ENCODE measurements at places on chromosomes 5 and 9.

GRCh38 chr9:92618633-92619225 is 51.2 kb downstream of the IPPK start:
- no peak for DNase-seq

DNA sequence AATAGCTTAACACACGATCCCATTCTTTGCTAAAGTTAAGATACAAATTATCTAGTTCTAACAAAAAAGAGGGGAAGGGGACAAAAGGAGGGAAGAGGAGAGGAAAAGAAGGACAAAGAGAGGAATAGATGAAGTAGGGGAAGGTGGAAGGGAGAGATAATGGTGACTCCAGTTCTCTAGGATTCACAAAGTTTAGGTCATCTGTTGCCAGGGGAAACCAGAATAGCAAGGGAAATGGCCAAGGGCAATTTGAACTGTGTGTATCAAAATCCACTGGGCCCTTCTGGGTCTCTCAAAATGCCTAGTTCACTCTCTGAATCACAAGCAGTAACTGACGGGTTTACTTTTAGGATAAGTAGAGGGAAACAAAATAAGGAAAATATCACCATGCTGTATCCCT is 7.6 kb downstream of the SLC24A2 start:
- DNase-seq: no peak

DNA sequence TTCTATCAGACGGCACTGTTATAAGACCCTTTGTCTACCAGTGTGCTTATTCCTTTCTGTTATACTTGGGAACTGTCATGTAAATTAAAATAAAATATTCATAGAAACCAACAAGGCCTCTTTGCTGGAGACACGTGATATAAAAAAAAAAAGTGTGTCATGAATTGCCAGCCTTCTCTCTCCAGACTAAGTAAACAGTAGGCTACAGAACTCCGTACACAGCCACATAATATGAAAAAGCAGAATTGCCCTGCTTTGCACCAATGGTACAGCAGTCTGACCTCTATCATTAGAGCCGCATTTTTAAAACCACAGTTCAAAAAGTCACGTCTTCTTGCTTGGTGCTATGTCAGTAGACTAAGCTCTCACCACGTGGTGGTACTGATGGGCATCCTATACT is 231.3 kb downstream of the SEMA5A start:
- no peak for DNase-seq

GRCh38 chr5:109857405-109858031 is 167.8 kb downstream of the MAN2A1 start:
- DNase-seq: no peak

DNA sequence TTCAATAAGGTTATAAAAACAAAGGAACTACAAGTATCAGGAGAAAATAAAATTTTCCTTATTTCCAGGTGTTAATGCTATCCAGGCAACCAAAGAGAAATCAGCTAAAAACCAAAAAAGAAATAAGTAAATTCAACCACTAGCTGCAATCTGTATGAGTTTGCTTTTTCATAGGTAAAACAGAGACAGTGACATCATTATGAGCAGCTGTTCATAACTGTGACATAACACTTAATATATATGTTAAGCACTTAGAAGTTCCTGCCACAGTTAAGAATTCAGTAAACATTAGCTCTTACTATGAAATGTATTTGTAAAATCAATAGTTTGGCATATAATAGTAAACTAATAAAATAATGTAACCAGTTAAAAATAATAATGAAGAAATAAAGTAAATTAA is 20.9 kb downstream of the P4HA2 start:
- DNase-seq: no peak

GRCh38 chr5:176614805-176615478 is 5.0 kb upstream of the GPRIN1 start:
- DNase-seq: no peak

DNA sequence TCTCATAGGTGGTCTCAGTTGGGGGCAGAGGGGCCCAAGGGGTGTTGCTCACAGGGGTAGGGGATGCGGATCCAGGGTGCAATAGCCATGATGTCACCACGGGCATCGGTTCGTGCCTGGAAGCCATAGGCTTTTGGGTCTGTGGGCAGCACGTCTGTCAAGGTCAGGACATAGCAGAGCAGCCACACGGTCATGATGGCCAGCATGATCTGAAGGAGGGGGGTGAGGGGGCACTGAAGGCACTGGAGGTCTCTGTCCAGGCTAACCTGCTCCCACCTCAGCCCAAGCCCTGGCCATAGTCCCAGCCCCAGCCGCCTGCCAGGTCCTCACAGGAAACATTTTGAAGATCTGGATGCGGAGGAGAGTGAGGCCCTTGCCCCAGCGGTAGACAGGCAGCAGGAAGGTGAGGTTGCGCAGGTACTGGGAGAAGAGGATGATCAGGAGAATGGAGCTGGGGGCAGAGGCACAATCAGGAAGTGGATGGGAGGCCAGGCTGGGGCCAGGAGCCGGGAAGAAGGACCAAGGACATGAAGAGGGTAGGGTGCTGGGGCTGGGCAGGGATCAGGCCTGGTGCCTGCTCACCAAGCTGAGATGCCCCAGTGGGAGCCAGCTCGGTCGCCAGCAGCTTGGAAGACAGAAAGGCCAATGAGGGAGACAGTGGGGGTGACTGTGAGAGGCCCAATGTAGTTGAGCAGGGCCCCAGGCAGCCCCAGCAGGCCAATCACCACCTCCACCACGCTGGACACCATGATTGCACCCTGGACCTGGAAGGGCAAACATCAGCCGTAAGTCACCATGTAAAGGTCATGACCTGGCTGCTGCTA is 3.3 kb downstream of the SLC23A1 start:
- no peak for DNase-seq

- no peak for DNase-seq
Observed at GRCh38 chr5:57349214-57349613, 133.4 kb downstream of the ACTBL2 start.

GRCh38 chr5:140630292-140631035 is 2.5 kb downstream of the CD14 start:
- DNase-seq: no peak

DNA sequence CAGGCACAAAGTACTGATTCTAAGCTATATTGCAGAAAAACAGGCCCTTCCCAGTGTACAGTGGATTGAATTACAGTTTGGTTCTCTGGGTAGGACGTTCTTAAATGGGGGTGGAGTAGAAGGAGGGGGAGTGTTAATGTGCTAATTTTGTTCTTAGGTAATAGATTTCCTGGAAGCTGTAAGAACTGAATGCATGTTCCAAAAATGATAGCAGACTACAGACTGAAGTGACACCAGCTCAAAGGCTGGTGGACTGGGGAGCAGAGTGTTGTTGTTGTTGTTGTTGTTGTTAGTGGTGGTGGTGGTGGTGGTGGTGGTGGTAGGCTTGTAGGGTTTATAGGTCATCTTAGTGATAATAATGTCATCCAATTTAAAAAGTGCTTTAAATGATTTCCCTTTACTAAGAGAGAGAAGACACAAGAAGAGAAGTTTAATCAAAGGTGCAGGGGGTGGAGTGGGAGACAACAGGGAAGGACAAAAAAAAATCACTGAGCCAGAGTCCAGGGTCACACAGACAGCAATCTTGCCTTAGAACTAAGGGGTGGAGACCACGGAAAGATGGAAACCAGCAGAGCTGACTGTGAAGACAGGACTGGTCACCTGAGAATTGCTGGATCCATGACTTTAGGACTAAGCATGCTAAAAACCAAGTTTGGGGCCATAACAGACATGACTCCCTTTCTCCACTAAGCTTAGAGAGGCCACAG is 27.0 kb downstream of the TTLL11 start:
- DNase-seq: no peak

- no peak for DNase-seq
Observed at GRCh38 chr5:112479418-112479817, 60.3 kb upstream of the EPB41L4A start.

GRCh38 chr9:19201899-19202891 is 28.3 kb upstream of the DENND4C start:
- DNase-seq: no peak

GRCh38 chr5:3302228-3302627 is 293.4 kb upstream of the IRX1 start:
- no peak for DNase-seq

DNA sequence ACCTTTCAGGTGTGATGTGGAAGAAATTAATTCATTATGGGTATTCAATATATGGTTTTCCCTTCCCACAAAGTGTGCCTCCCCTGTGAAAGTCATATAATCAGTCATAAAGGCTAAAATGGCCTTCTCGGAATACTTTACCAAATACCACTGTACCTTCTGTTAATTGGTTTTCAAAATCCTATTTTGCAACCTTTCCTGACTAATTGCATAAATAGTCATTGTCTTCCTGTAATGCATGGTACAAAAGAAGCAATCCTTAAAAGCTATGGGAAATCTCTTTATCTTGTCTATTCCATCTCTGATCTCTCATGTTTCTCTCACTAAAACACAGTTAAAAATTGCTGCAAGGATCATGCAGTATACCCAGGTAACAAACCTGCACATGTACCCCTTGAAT is 44.3 kb upstream of the UGCG start:
- no peak for DNase-seq

Data from amygdala (tissue), 56 donors.